T-helper 1 cell (primary cell): ENCODE measurements at places on chromosomes 13 and 19.

- DNase-seq = no peak
Measured at GRCh38 chr13:25529425-25529824, 157.7 kb downstream of the ATP8A2 start.

GRCh38 chr13:23695711-23696464 is 125.7 kb downstream of the TNFRSF19 start:
- peak; percentile 67 for DNase-seq

- DNase-seq = no peak
Measured at GRCh38 chr19:12787458-12787857, 3.8 kb upstream of the JUNB start.

DNA sequence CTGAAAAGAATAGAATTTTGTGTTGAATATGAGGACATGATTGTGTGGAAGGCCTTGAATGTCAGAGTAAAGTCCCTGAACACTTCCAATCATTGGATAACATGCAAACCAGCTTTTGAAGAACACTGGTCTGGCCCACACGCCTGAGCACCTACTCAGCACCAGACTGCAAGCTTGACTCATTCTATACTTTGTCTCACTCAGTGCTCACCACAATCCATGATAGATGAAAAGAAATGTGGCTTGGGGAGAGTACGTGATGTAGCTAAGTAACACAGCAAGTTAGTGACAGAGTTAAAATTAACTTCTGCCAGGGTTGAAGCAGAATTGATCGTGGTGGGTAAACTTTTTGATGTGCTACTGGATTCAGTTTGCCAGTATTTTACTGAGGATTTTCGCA is 12.0 kb downstream of the DLEU7 start:
- DNase-seq = no peak
